ENCODE measurements at places on chromosomes 5 and 9. TPM values are rescaled to one million over a fixed set of nuclear protein-coding genes. Genes with fewer than 3 reads are reported as not detected.
A peak's percentile ranks its signal among the peaks of the same experiment; 100 is the strongest.

- H3K36me3 ChIP-seq = no peaks in the 10 kb centered on the region
- no peak overlapping the region for H3K4me3 ChIP-seq
- peaks cover 15% of the 10 kb centered on the region for H3K27me3 ChIP-seq
Measured at GRCh38 chr9:970151-970996, 6.1 kb upstream of the DMRT3 start.

GRCh38 chr9:97516111-97516510 is 14.6 kb downstream of the TMOD1 start:
- H3K4me3 ChIP-seq = no peak overlapping the region
- no peaks in the 10 kb centered on the region for H3K27me3 ChIP-seq
- H3K27ac ChIP-seq = no peak overlapping the region
- H3K36me3 ChIP-seq = peaks cover 6% of the 10 kb centered on the region

- no peaks in the 10 kb centered on the region for H3K36me3 ChIP-seq
- peaks cover 7% of the 10 kb centered on the region for H3K27me3 ChIP-seq
- no peak overlapping the region for H3K4me3 ChIP-seq
Measured at GRCh38 chr5:4348423-4348822, 752.8 kb downstream of the IRX1 start.

- no peak for DNase-seq
- H3K27me3 ChIP-seq = peaks cover 28% of the 10 kb centered on the region
- H3K36me3 ChIP-seq = no peaks in the 10 kb centered on the region
- no peak overlapping the region for H3K27ac ChIP-seq
Measured at GRCh38 chr9:131838530-131839280, 98.8 kb upstream of the RAPGEF1 start.

GRCh38 chr5:113427871-113428574 is 6.8 kb downstream of the TSSK1B start:
- H3K4me3 ChIP-seq = no peak overlapping the region
- DNase-seq = no peak
- no peaks in the 10 kb centered on the region for H3K4me1 ChIP-seq
- no peaks in the 10 kb centered on the region for H3K36me3 ChIP-seq
- H3K27ac ChIP-seq = no peak overlapping the region

The ENTPD8 gene
- 5.4 TPM for total RNA-seq

The CCDC152 gene
- 0.25 TPM for total RNA-seq

DNA sequence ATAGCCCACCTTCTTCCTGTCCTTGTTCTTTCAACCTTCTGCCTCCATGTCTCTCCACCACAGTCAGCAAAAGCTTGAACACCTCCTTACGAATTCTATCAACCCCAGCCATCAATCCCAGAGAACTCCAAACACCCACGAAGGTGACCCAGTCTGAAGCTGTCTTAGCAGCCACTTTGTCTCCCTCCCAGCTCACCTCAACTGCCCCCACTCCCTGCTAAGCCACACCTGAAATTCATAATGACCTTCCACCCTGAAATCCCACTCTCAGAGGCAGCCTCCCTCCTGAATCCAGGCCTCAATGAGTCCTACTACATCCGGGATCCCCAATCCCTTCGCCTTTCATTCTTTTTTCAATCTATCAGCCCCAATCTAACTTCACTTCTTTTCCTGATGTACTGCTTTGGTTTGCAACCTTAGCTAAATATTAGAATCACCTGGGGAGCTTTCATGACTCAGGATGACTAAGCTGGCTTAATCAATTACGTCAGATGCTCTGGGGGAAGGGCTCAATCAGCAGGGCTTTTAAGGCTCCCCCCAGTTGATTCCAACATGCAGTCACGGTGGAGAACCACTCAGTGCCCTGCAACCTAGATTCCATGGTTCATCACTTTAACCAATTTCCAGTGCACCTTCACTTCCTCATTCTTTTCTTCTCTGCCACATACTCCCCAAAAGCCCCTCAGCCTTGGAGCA is 32.2 kb downstream of the BHMT start:
- H3K36me3 ChIP-seq = no peaks in the 10 kb centered on the region
- H3K27ac ChIP-seq = peak overlapping the region; percentile 94
- peak overlapping the region; percentile 21 for H3K4me3 ChIP-seq
- H3K4me1 ChIP-seq = peaks cover 28% of the 10 kb centered on the region

DNA sequence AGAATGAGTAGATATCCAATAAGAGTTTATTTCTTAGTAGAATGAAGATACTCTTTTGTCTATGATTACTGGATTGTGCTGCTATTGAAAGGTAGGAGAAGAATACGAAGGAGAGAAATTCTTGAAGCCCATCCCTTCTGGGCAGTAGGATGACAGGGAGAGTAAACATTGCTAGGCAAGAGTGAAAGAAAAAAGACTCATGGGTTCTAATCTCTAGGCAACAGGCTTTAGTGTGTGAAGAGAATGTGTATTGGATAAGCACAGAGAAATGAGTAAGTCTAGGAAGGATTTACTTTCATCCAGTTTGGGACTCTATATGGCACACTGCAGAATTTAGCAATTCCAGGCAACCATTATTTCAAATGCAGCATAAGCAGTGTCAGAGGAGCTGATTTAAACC is 216.0 kb downstream of the GABRG2 start:
- no peak overlapping the region for H3K4me3 ChIP-seq
- no peak overlapping the region for H3K27ac ChIP-seq
- no peaks in the 10 kb centered on the region for H3K36me3 ChIP-seq

- DNase-seq = no peak
- H3K36me3 ChIP-seq = no peaks in the 10 kb centered on the region
- H3K27me3 ChIP-seq = no peaks in the 10 kb centered on the region
- no peaks in the 10 kb centered on the region for H3K4me1 ChIP-seq
- no peak overlapping the region for H3K27ac ChIP-seq
Measured at GRCh38 chr9:26612211-26612610, 280.4 kb downstream of the CAAP1 start.

DNA sequence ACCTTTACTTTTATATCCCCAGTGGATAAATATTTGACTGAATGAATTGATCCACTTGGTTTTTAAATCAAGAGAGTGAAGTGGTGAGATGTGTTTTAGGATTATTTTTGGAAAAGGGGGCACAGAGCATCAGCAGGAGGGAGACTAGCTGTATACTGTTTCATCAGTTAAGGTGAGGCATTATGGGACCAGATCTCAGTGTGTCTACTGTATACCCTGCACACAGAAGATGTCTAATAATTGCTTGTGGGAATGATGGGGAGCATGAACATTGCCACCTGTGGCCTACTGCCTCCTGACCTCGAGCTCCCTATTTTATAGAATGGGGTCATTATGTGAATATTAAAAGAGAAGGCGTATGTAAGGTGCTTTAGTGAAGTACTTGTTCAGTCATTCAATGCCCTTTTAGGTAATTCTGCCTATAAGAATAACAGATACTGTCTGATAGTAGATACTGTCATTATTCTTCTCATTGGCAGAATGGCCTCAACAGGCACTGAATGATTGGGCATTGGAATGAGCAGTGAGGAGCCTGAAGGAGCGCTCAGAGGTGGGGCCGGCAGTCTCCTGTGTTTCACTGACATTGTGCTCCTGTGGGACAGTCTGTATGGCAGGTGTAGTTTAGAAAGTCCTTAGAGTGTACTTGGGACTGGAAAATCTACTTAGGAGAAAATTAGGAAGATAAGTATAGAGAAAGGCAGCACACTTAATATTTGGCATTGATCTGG is 47.4 kb upstream of the FAM120AOS start:
- peaks cover 40% of the 10 kb centered on the region for H3K36me3 ChIP-seq
- no peaks in the 10 kb centered on the region for H3K27me3 ChIP-seq
- H3K27ac ChIP-seq = no peak overlapping the region
- H3K4me1 ChIP-seq = peaks cover 11% of the 10 kb centered on the region
- no peak overlapping the region for H3K4me3 ChIP-seq
- no peak for DNase-seq

The IFNA2 gene
- total RNA-seq = not detected

- DNase-seq = no peak
- no peaks in the 10 kb centered on the region for H3K4me1 ChIP-seq
- no peaks in the 10 kb centered on the region for H3K36me3 ChIP-seq
- H3K4me3 ChIP-seq = no peak overlapping the region
- no peak overlapping the region for H3K27ac ChIP-seq
- no peaks in the 10 kb centered on the region for H3K27me3 ChIP-seq
Measured at GRCh38 chr9:7907551-7908337, 108.2 kb upstream of the DMAC1 start.

GRCh38 chr5:14432931-14433589 is 148.5 kb upstream of the OTULINL start:
- no peak overlapping the region for H3K27ac ChIP-seq
- no peak for DNase-seq
- peaks cover 7% of the 10 kb centered on the region for H3K36me3 ChIP-seq
- H3K27me3 ChIP-seq = no peaks in the 10 kb centered on the region
- H3K4me3 ChIP-seq = no peak overlapping the region

- peak overlapping the region; percentile 45 for H3K27ac ChIP-seq
- no peak overlapping the region for H3K4me3 ChIP-seq
- H3K4me1 ChIP-seq = peaks cover 27% of the 10 kb centered on the region
- no peaks in the 10 kb centered on the region for H3K36me3 ChIP-seq
- no peaks in the 10 kb centered on the region for H3K27me3 ChIP-seq
Measured at GRCh38 chr9:124590889-124591641, 83.9 kb upstream of the NR5A1 start.

DNA sequence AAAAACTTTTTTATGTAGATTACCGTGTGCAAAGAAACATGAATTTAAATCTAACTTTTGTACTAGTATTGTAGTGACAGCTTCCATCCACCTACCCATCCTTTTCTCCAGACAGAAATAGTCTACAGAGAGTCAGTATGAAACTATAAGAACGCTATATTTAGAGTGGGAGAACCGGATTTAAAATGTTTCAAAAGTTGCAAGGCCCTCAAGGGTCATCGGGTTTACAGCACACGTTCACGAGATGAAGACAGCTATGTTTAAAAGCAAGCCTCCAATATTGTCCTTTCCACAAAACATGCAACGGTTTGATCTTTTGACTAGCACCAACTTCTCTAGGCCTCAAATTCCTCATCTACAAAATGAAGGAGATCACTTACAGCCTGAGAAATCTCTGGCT is 139.9 kb downstream of the LPAR1 start:
- no peak overlapping the region for H3K27ac ChIP-seq
- no peak overlapping the region for H3K4me3 ChIP-seq
- H3K27me3 ChIP-seq = no peaks in the 10 kb centered on the region
- H3K4me1 ChIP-seq = no peaks in the 10 kb centered on the region
- no peak for DNase-seq

DNA sequence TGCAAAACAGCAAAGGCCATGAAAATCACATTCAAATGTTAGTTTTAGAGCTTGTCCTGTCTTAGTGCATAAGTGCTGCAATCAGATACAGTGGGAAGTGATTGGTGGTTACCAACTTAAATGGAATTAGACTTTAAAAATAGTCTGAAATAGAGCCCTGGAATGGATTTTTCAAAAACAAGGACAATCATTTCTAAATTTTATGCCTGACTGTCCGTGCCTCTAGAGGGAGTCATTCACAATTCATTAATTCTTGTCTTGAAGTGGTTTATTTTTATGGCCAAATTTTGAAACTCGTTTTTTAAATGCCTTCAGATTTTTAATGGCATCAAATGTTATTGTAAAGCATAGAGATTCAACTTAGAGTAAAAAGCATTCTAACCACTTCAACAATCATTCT is 561.8 kb upstream of the DAB2 start:
- H3K4me3 ChIP-seq = no peak overlapping the region
- DNase-seq = no peak
- H3K27ac ChIP-seq = no peak overlapping the region

DNA sequence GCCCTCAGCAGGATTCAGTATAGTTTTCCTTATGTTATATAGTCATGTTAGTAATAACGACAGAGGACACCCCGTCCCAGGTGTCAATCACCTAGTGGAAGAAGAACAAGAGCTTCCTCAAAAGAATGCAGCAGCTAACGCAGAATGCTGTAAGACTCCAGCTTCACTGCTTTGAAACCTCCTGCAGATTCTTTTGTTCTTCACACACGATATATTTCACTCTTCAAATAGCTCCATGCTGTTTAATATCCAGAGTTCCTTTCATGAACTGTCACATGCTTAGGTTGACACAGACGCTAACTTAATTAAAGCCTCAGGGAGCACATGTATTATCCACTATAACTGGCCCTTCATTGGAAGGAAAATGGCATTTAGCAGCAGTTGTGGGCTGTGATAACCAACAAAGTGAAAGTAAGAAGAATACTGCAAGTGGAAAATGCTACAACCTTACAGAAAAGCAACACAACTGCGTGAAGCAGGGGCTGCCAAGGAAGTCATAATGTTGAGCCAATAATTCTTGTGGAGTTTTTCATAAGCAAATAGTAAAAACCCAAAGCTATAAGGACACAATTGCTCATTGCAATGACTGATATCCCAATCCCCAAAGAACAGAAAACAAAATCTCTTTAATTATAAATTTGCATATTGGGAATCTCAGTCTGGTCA is 387.5 kb downstream of the PLK2 start:
- 0 out of 2 replicates have a peak, but pooled peaks cover 5% of the 10 kb centered on the region for H3K36me3 ChIP-seq
- H3K4me3 ChIP-seq = no peak overlapping the region
- peaks cover 23% of the 10 kb centered on the region for H3K4me1 ChIP-seq
- no peak for DNase-seq
- H3K27me3 ChIP-seq = no peaks in the 10 kb centered on the region

- H3K4me3 ChIP-seq = no peak overlapping the region
- H3K4me1 ChIP-seq = peaks cover 13% of the 10 kb centered on the region
- no peaks in the 10 kb centered on the region for H3K36me3 ChIP-seq
- H3K27ac ChIP-seq = no peak overlapping the region
- H3K27me3 ChIP-seq = no peaks in the 10 kb centered on the region
Measured at GRCh38 chr5:57010786-57011185, 58.9 kb upstream of the MIER3 start.

- H3K4me1 ChIP-seq = peaks cover 40% of the 10 kb centered on the region
- no peak overlapping the region for H3K4me3 ChIP-seq
- H3K27ac ChIP-seq = no peak overlapping the region
- no peaks in the 10 kb centered on the region for H3K27me3 ChIP-seq
- H3K36me3 ChIP-seq = 0 out of 2 replicates have a peak, but pooled peaks cover 5% of the 10 kb centered on the region
Measured at GRCh38 chr5:172403189-172403796, 51.0 kb downstream of the SH3PXD2B start.

- H3K4me3 ChIP-seq = no peak overlapping the region
- no peak overlapping the region for H3K27ac ChIP-seq
- H3K4me1 ChIP-seq = no peaks in the 10 kb centered on the region
- H3K27me3 ChIP-seq = peaks cover 95% of the 10 kb centered on the region
- no peak for DNase-seq
- H3K36me3 ChIP-seq = no peaks in the 10 kb centered on the region
Measured at GRCh38 chr5:1840741-1841521, 39.7 kb downstream of the NDUFS6 start.

- no peak overlapping the region for H3K27ac ChIP-seq
- DNase-seq = no peak
- H3K4me3 ChIP-seq = no peak overlapping the region
- H3K27me3 ChIP-seq = no peaks in the 10 kb centered on the region
Measured at GRCh38 chr5:134550271-134551214, 25.1 kb downstream of the JADE2 start.

The HAVCR1 gene
- not detected for total RNA-seq

DNA sequence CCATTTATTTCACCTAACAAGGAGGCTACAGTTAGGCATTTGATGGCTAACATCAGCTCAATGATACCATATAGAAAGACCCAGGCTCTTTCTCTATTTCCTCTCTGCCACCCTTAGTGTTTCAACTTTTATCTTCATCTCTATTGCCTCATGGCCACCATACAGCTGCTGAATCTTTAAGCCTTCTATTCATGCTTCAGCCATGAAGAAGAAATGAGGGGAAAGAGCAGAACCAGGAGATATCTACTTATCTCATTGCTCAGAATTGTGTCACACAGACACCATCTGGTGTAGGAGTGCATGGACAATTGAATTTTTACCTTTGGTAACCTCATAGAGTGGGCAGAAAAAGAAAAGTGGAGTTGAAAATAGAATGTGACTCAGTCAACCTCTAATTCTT is 6.7 kb downstream of the GAPT start:
- no peaks in the 10 kb centered on the region for H3K4me1 ChIP-seq
- H3K27me3 ChIP-seq = no peaks in the 10 kb centered on the region
